ENCODE measurements at places on chromosomes 5 and 9.

DNA sequence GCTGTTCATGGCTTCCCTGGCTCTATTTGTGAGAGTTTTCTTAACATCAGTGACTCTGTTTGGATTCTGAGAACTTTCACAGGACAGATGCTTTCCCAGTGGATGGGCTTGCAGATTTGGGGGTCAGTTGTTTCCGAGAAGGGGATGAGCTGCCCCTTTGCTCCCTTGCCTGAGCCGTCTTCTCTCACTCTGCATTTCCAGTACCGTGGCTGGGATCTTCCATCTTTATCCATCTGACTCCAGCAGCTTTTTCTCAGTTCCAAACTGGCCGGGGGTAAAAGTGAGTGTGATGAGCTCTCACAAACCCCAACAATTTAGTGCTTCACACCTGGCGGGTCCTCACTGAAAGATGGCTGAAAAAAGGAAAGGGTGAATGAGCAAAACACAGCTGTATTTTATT, 79.1 kb downstream of the TENT4A start:
- DNase-seq: peak; percentile 13

- DNase-seq: no peak
Measured at GRCh38 chr9:18903450-18903849, 129.6 kb downstream of the SAXO1 start.

- DNase-seq: no peak
Measured at GRCh38 chr9:70694758-70695157, 280.3 kb upstream of the KLF9 start.

- DNase-seq: no peak
Measured at GRCh38 chr5:65086234-65086890, 317.6 kb downstream of the CWC27 start.

DNA sequence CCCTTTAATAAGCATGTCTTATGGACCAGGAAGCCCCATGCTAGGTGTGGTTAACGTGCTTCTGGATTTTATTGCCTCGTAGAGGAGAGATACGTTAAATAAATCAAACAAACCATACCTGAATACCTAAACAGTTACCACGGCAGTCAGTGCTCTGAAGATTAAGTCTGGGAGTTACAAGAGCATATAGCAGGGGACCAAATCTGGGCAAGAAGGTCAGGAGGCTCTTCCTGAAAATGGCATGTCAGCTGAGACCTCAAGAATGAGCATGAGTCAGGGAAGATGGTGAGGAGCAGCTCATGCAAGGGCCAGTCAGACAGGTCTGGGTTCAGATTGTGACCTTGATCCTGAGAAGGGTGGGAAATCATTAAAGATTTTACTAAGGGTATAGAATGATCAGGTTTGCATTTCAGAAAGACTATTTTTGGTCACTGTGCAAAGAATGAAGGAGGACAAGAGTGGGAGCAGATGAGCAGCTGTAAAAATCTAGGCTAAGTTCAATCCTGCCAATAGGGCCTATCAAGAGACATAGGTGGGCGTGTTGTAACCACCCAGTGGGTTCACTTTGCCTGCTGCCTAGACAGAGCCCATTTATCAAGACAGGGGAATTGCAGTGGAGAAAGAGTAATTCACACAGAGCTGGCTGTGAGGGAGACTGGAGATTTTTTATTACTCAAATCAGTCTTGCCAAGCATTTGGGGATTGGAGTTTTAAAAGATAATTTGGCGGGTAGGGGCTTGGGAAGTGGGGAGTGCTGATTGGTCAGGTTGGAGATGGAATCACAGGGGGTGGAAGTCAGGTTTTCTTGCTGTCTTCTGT, 4.8 kb upstream of the ZNF366 start:
- DNase-seq: no peak

DNA sequence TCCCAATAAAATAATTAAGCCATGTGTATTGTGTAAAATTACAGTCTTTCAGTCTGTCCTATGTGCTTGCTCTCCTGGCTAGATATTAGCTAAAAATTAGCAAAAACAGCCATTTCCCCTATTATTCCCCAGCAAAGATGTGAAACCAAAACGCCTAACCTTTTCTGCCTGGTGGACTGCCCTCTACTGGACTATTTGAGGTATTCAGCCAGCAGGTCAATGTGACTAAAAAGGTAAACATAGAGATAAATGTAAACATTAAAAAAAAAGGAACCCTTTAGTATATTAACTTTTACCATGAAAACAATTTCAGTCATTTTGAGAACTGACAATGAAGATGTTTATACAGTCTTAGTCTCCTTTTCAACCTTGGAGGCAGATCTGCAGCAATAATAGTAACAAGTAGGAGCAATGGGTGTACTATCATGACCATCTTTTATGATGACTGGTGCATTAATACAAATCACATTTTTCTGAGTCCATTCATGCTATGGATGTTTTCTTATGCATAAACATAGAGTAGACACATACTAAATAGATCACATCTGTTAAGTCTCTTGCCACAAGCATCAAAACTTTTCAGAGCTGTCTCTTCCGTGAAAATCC, 10.1 kb downstream of the ATG12 start:
- no peak for DNase-seq
